ENCODE measurements at places on chromosomes 5 and 9.
A peak's percentile ranks its signal among the peaks of the same experiment; 100 is the strongest.

GRCh38 chr5:65809817-65810531, 88.0 kb downstream of the NLN start:
- no peak for DNase-seq

DNA sequence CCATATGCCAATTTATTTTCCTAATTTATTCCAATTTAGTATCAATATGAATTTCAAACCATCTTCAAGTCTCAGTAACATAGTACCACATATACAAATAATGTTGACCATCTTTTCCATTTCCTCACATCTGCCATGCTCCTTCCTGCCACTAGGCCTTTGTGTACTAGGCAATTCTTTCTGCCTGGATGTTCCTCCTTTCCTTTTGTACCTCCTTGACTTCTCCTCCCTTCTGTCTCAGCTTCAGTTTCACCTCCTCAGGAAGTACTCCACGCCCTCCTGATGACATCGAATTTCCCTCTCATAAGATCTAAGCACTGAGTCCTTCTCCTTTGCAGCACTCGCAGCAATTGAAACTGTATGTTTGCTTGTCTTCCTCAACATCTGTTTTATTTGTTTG, 53.9 kb downstream of the MEF2C start:
- DNase-seq = no peak

- DNase-seq = no peak
These were observed 878 bp downstream of the HIGD2A start for GRCh38 chr5:176389135-176390123.

DNA sequence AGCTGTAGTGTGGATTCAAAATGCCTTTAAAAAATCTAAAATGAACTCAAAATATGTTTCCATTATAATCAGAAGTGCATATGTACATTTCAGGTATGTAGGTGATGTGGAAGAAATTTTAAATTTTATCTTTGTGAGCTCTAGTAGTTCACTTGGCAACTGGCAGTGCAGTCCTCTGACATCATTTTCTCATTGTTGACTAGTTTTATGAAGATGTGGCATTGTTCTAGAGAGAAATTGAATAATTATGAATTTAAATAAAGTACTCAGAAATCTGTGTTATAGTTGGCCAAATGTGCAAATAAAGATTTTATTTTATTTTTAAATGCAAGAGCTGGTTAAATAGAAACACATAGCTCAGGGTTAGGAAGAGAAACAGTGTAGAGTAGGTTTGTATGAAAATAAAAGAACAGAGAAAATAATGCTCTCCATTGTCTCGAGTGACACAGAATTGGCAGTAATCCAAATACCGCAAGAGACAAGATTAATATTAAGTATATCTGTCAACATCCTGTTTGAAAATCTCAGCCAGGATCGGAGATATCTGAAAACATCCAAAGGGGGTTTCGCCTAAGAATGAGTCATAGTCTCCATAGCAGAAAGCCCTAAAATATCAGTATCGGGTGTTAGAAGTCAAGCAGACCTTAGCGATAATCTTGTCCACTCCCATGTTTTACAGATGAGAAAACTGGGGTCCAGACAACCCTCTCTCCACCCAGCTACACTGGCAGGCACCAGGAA, 189.4 kb downstream of the CCDC192 start:
- no peak for DNase-seq

- DNase-seq = no peak
These were observed 43.5 kb downstream of the SARDH start for GRCh38 chr9:133694686-133695085.

- DNase-seq = no peak
These were observed 30.2 kb upstream of the NRG2 start for GRCh38 chr5:140073296-140073695.

- DNase-seq = no peak
These were observed 39.8 kb upstream of the COL5A1 start for GRCh38 chr9:134601764-134602163.

DNA sequence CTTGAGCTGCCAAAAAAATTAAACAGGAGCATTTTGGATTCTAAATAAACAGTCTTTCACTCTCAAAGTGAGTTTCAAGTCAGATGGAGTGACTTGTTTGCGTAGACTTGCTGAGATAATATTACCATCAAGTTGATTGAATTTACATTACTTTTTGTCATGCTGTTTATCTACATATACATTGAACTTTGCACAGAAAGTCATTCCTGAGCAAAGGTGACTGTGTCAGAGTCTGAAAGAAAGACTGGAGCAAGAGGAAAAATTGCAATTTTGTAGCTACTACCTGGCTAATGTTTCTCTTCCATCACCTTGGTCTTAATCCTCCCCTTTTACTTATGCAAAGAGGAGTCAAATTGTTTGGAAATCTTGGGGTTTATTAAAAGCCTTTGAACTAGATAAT, 179.4 kb downstream of the PTTG1 start:
- DNase-seq = no peak

GRCh38 chr9:115404311-115404710, 286.4 kb upstream of the TNC start:
- DNase-seq = no peak

GRCh38 chr9:104090578-104090977, 3.5 kb upstream of the SMC2 start:
- DNase-seq = no peak

DNA sequence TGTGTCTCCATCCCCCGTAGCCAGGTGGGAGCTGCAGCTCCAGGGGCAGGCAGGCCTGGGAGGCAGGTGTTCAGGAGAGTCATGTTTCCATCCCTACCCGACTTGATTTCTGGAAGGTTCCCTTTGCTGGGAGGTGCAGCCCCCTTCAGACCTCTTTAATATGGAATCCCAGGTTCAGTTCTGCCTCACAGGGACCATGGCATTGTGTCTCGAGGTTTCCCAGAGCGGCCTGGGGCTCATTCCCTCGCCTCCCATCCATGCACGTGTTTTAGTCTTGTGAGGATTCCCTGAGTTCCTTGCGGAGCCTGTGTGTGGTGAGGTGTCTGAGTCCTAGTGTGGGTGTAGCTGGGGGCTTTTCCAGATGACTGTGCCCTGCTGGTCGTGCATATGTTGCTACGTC, 16.5 kb upstream of the AHRR start:
- no peak for DNase-seq

DNA sequence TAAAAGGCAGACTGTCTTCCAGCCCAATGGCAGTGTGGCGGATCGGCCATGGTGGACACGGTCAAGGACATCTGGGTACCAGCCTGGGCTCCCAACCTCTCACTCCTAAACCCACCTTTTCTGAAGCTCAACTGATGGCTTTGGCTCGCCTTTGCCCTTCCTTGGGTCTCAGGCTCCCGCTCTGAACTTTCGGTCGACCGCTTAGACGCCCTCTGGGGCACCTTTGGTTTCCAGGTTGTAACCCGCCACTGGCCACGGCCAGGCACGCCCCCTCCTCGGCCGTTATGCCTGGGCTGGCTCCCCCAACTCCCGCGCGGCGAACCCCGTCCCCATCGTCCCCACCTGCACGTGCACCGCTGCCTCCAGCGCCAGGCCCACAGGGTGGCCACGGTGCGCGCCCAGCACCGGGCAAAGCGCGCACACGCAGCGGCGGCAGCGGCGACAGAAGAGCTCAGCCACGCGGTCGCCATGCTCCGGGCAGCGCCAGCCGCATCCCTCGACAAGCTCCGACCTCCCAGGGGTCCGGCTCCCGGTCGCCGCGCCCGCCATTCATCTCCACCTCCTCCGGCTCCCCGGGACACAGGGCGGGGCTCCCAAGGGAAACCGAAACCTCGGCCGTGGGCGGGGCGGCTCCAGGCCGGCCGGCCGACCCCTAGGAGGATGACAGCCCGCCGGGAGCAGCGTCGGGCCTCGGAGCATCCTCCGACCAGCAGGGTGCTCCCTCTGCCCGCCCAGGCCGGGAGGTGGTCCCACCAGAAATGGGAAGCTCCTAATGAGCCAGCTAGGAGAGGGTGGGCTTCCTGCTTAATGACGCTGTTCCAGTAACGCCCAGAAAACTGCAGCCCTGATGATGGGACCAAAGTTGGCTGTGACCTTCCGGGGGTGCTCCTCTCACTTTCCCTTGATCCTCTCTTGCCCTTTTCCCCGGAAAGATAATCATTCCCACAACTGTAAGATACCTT, at the start of gene TRIM14:
TSS of gene TRIM14 (minus strand) at position 583 of the 962 bp plus-strand sequence. CDS start at position 549, 34 bp downstream.
- peak; percentile 36 for DNase-seq

Data from stimulated activated CD8-positive, alpha-beta memory T cell treated with anti-CD3 and anti-CD28 coated beads, Interleukin-4, amount 100 ng/mL, for 4 hours (primary cell).